ENCODE measurements at places on chromosomes 2 and 18.

- no peak for DNase-seq
These were observed 23.1 kb upstream of the SLC66A3 start for GRCh38 chr2:11132036-11132671.

GRCh38 chr2:239727182-239727775 is 297.9 kb downstream of the NDUFA10 start:
- no peak for DNase-seq

GRCh38 chr2:74764429-74765272 is 69.3 kb upstream of the HK2 start:
- no peak for DNase-seq

GRCh38 chr2:174020926-174021662 is 55.9 kb upstream of the SP3 start:
- DNase-seq = no peak

DNA sequence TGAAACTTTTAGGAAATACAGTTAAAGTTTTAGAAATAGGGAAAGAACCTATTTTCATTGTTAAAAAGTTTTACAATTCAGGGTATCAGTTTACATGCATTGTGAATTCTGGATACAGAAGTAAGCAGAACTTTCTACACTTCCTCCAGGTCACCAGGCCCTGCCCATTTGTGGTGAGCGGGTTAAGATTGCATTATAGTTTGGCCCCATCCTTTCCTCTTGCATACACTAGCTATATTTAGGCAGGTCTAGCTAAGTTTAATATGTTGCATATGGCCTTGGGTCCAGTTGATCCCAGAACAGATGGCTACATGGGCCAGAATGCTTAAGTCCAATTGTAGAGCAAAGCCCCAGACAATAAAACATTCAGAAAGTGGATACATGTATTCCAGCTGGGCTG is 4.8 kb downstream of the VWA3B start:
- DNase-seq = no peak

- peak; percentile 33 for DNase-seq
These were observed 9.4 kb upstream of the IL1RL1 start for GRCh38 chr2:102301867-102302362.

DNA sequence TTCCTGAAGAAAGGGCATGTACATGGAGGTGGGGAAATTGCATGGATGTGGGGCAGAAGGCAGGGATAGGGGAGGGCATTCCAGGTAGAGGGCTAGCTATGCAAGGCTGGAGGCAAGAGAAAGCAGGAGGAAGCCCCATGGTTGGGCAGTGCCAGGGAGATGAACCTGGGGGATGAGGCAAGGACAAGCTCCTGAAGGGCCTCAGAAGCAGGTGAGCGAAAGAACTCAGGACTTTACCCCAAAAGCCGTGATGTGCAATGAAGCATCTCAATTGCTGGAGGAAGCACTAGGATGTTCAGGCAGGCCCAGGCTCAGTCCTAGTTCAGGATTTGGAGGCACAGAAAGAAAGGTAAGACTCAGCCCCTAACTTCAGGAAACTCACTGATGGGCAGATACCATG is 117.0 kb upstream of the EPAS1 start:
- no peak for DNase-seq

- DNase-seq = no peak
These were observed 169.3 kb upstream of the FN1 start for GRCh38 chr2:215605214-215605613.

GRCh38 chr2:124286089-124286783 is 261.1 kb downstream of the CNTNAP5 start:
- no peak for DNase-seq

DNA sequence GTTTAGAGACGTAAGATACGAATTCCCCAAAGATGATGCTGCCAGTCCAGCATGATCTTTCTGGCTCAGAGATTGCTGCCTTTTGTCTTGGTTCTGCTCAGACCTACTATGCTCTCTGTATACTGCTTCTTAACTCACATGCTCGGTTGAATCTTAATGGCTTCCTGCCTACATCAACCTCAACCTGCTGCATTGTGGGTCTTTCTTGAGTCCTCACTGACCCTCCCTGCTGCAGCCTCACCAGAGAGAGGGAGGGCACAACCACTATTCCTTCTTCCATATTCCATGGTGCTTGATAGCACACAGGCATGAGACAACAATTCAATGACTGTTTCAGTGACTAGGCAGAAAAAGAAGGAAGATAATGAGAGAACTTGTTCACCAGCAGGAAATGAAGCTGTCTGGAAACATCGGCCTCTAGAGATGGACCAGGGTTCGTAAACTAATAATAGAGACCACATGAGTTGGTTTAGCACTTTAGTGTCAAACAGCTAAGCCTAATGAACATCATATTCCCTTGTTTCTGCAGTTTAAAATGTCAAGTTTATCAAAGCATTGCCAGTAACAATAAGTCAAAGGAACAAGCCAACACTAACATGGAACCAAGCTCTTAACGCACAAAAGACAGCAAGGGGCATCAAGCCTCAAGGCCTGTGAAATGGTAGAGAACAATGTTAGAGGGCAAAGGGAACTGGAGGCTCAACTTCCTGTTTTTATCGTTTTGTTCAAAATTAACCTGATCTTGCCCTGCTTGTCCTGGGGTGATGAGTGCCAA is 333.9 kb downstream of the PDE11A start:
- DNase-seq = no peak

DNA sequence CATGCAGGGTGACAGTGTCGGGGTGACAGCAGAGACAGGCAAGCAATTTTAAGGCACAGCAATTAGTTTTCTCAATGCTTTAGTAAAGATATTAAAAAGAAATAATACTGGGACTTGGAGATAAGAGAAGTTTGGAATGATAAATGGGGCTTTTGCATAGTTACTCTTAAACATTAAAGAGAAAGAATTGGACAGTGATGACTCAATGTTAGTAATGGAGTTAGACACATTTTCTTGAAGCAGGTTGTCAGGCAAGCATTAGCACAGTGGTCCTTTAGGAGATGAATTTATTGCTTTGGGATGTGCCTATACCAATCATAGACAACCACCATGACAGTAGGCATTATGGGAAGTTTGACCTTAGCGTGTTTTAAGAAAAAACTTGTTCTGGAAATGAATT is 228.3 kb upstream of the RAB12 start:
- no peak for DNase-seq

GRCh38 chr2:140436936-140437335 is 1656.7 kb upstream of the NXPH2 start:
- DNase-seq = no peak

Data from GM12864 (cell line).